ENCODE measurements at places on chromosomes 1 and 21.

- no peak for DNase-seq
Observed at GRCh38 chr1:246064891-246065290, 442.2 kb downstream of the SMYD3 start.

GRCh38 chr1:54476530-54477109 is 70.4 kb upstream of the SSBP3 start:
- no peak for DNase-seq

DNA sequence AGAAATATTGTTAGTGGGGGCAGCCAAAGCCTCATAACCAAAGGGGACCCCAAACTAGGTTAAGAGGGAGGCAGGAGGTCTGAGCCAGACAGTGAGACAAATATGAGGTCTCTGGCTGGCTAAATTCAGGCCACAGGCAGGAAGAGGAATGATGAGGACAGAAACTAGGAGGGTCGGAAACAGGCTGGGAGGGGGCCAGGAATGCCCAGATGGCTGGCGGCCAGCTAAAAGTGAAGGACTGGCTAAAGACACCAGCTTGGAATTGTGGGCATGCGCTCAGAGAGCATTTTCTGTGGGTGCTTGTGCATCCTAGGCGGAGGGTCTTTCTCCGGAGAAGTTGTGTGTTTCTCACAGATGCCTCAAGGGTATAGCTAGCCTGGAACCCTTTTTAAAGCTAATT is 77.0 kb downstream of the PGM1 start:
- no peak for DNase-seq

DNA sequence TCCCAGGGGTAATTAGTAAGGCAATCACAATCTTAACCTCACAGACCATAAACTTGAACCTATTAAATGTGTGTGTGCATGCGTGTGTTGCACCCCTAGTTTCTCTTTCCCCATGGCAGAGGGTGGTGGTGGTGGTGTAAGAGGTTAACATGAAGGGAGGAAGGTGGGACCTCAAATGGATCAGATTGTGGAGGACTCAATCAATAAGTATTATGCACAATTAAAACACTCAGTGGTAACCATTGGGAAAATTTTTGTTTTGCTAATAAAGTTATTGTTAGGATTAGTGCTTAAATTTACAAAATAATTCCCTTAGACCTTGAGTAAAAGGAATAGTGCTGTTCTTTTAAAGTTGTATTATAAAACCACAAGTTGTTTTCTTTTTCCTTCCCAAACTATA is 283.0 kb downstream of the OLFM3 start:
- DNase-seq, result no peak

- DNase-seq, result no peak
Observed at GRCh38 chr1:166920561-166921475, 44.8 kb upstream of the TADA1 start.

DNA sequence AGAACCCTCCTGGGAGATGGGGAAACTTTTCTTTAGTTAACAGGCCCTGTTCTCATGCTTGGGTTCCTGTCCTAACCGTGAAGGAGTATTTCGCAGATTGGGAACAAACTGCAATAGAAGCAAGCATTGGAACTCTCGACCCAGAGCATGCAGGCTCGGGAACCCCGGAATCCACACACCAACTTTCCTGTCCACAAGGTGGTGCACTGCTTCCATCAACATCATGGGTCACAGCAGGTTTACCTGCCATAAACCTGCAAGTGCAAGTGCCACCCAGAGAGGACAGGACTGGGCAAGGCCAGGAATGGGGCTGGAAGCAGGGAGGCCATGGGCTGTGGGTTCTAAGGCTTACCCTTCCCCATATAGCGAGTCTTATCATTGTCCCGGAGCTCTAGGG is 6.9 kb downstream of the ENO1 start:
- DNase-seq, result no peak

- DNase-seq, result no peak
Observed at GRCh38 chr1:43271186-43272118, 1.7 kb downstream of the TMEM125 start.

DNA sequence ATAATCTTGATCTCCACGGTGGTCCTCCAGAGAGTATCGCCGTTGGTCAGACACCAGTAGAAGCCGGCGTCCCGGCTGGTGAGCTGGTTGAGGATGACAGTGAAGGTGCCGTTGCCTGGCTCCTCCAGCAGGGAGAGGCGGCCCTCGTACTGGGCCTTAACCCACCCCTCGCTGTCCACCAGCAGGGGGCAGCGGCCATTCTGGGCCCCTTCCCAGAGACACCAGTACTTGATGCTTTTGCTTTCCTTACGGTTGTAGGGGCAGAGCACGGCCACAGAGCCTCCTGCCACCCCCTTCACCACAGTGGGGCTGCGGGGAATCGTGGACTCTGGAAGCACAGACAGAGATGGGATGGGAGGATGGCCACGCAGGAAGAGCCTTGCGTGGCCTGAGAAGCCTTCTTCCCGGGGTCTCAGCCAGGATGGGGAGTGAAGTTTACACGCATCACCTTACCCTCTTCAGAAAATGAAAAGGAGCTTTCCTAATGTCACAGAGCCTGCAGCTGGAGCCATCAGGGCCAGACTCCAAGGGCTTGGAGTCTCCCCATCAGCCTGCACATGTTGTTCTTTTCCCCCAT is 10.7 kb downstream of the PIGR start:
- DNase-seq, result peak; percentile 69

DNA sequence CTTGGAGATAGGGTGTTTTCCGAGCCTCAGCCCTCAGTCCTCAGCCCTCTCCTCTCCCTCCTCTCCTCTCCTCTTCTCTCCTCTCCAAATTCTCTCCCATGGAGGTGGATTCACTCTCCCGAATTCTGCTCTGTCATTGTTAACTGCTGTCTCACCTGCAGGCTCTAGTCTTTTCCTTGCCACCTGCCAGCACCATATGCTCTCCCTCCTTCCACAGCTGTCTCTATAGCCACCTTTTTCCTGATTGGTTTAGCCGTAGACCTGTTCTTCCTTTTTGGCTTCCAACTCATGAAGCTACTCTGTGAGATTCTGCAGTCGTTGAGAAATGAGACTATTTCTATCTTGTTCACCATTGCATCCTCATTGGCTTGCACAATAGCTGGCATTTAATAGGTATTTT is 19.7 kb downstream of the COG2 start:
- DNase-seq, result no peak

DNA sequence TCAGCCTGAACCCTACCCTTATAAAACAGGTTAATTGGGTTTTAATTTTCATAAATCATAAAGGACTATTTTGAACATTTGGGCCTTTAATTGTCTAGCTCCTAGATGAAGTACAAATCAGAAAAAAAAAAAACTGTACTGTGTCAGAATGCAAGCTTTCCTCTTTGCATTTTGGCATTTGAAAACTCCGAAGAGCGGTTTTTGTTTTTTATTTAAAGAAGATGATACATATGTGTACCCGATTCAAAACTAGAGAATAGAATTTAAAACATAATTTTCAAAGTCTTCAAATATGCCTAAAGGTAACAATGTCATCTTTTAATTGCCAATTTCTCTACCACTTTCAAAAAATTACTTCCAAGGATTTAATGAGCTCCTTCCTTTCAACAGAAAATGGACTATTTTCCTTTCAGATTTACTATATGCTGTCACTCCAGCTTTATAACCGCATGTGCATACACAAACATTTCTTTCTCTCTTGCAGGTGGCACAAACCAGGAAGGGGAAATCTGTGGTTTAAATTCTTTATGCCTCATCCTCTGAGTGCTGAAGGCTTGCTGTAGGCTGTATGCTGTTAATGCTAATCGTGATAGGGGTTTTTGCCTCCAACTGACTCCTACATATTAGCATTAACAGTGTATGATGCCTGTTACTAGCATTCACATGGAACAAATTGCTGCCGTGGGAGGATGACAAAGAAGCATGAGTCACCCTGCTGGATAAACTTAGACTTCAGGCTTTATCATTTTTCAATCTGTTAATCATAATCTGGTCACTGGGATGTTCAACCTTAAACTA is 33.7 kb downstream of the MRPL39 start:
- peak; percentile 80 for DNase-seq

DNA sequence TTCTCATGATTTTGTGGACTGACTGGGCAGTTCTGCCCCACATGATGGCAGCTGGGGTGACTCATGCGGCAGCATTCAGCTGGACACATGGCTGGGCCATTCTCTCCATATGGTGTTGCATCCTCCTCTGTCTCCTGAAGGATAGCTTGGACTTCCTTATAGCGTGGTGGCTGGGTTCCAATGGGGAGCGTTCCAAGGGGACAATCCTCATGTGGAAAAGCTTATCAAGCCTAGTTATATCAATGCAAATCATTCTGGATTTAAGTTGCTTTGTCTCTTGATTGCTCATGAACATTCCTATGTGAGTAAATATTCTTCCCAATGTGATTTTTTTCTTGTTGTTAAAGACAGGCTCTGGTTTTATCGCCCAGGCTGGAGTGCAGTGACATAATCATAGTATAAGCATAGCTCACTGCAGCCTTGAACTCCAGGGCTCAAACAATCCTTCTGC is 13.2 kb upstream of the SLC2A1 start:
- no peak for DNase-seq

DNA sequence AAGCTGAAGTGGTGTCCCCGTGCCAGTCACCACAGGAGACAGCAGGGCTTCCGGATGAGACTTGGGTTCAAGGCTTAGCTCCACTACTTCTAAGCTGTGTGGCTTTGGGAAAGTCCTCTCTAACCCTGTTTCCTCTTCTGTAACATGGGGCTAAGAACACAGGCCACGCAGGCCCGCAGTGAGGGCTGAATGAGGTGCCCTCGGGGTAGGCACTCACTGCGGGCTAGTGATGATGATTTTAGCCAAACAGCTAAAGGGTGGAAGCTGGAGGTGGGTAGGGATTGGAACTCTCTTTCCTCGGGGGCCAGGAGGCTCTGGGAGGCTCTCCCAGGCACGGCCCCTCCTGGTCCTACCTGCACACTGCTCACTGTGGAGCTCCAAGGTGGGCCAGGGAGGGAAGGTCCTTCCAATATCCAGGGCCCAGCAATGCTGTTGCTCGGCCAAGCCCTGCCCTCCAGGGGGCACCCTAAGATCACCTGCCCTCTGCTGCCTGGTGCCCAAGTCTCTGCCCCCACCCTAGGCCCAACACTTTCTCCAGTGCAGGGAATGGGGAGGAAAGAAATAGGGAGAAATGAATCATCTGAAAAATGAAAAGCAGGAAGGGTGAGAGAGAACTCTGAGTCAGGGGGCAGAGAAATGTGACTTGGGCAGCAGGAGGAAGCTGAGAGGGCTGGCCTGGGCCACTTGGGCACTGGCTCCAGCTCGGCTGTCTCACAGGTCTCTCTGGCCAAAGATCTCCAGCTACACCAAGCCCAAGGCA is 19.2 kb upstream of the EVA1B start:
- DNase-seq, result peak; percentile 61

DNA sequence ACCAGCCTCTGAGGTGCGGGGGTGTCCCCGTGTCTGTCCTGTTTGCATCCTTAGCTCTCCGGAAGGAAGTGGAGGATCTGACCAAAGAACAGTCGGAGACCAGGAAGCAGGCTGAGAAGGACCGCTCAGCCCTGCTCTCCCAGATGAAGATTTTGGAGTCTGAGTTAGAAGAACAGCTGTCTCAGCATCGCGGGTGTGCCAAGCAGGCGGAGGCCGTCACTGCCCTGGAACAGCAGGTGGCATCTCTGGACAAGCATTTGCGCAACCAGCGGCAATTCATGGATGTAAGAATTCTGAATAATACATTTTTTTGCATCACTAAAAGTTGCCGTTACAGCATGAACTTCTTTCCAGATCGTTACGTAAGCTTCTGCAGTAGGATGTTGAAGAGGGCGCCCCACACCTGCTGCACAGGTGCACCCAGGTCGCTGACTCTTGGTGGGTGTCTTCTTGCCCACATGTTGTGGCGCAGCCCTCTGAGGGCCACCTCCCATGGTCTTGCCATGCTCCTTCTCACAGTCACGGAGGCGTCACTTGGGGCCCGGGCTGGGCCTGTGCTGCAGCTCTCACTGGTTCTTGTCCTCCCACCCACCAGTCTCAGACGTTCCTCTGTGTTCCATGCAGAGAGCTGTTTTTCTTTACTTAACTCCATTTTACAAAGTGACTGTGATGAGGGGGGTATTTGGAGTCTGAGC is 61.3 kb upstream of the DIP2A start:
- no peak for DNase-seq

DNA sequence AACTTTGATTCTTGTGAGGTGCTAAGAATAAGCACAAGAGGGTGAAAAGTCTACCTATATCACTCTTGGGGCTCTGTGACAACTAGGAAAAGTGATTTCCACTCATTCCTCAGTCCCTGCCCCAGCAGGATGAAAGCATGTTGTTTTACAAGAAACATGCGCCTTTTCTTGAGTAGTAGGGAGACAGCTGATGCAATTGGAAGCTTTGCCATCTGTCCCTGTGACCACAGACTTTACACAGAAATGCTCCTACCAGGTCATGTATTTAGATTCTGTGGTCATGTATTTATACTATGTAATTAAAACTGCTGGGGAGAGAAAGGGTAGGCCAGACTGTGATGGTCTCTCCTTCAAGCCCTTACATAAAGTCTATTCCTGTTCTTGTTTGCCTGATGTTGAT is 445.5 kb downstream of the PTPRC start:
- no peak for DNase-seq

DNA sequence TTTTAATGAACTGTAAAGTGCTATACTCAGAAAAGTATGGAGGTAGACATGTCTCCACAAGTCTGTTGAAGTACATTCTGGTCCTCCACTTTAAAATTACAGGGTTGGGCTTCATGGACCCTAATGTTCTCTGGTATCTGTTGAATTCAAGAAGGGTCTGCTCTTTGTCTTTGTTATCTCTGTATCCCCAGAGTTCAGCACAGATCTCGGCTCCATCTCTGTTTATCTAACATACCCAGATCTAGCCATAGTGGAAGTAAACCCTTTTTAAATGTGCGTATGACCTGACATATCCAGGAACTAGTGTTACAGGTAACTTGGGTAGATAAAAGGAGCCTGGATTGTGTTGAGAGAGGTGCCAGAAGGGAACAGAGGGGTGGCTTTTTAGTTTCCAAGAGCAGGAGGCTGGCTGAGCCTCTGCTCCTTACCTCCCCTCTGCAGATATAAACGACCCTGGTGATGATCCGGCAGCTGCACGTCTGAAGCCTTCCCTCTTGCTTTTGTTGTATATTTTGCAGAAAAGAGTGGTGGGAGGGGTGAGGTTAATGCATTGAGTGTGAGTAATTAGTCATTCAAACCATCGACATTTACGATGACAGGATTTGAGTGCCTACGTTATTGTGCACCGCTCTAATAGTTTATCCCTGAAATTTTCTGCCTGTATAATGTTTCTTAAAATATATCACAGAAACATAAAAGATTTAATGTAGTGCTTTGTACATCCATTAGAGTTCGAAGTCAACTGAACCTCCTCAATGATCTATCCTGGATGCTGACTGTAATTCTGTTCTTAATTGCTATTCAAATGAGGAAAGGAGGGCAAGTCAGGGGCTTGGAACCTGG is 30.8 kb downstream of the ELAVL4 start:
- DNase-seq, result no peak
